ENCODE measurements at places on chromosomes 12 and 14.
A peak's percentile ranks its signal among the peaks of the same experiment; 100 is the strongest.

DNA sequence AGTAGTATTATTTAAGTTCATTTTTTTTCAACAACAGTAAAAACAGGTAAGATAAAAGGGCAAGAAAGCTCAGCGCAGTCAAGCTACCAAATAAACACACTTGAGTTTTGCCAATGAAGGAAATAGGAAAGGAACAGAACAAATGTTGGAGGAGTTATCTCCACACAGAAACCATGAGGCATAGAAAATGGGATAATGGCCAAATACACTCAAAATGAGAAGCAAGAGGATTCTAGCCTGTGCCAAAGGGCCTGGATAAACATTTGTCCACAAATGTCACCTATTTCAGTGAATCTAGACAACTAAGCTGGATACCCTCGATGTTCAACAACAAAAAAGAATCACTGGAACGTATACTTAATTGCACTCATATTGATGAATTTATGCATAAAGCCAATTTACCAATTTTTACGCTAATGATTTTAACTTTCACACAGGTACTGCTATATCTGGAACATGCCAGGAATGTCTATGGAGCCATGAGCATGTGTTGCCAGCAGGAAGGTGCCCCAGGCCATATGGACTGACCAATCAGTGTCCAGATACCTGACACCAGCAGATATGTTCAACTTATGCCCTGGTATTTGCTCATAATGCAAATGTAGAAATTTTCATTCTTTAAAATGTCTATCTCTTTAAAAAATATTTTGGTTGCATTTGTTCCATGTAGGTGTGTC lies 21.1 kb downstream of the ST8SIA1 start:
- no peak for DNase-seq

DNA sequence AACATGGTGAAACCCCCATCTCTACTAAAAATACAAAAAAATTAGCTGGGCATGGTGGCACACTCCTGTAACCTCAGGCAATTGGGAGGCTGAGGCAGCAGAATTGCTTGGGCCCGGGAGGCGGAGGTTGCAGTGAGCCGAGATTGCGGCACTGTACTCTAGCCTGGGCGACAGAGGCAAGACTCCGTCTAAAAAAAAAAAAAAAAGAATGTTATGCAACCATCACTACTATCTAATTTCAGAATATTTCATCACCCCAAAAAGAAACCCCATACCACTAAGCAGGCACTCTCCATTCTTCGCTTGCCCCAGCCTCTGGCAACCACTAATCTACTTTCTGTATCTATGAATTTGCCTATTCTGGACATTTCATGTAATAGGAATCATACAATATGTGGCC lies 68.8 kb upstream of the AMN start:
- DNase-seq, result peak; percentile 54

DNA sequence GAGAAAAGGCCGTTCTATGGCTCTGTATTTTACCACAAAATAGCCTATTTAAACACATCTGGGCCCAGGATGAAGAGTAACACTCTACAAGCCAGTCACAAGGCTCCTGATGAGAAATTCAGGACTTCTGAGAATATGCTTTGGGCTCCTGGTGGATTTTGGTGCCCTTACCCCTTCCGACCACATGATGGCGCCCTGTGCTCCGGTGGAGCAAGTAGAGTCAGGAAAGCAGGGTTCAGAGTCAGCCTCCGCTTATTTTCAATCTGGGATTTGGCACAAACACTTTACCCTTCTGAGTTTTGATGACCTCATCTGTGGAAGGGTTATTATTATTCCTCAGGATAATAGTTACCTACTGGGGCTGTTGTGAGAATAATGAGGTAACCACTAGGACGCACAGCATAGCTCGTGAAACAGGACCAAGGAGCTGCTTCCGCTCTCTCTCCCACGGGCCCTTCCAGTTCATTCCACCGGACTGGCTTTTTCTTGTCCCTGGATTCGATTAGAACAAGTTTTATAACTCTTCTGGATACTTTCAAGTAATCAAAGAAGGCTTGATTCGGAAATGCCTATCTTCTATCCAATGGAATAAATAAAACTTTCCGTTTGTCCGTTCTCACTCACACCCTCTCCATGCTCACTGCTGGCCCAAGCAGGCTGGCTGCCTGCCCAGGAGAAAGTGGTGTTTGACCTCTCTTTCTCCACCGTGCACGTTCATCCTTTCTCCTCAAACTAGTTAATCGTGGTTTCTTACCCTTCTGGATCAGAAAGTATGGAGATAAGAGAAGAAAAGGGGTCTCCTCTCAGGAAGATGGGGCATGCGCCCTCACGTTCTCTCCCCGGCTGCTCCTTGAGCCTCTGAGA lies 104.6 kb downstream of the GALC start:
- peak; percentile 17 for DNase-seq

DNA sequence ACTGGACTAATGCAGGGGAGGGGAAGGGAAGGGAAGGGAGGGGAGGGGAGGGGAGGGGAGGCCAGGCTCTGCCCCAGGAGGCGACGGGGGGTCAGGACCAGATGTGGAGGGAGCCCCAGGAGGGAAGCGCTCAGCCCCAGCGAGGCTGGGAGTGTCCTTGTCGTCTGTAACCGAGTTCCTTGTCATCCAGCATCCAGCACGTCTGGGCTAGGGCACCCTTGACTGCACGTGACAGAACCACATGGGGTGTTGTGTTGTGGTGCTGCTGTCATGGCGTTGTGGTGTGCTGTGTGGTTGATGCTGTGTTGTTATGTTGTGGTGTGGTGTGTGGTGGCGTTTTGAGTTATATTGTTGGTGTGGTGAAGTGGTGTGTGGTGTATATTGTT lies 28.4 kb upstream of the SFSWAP start:
- peak; percentile 6 for DNase-seq

DNA sequence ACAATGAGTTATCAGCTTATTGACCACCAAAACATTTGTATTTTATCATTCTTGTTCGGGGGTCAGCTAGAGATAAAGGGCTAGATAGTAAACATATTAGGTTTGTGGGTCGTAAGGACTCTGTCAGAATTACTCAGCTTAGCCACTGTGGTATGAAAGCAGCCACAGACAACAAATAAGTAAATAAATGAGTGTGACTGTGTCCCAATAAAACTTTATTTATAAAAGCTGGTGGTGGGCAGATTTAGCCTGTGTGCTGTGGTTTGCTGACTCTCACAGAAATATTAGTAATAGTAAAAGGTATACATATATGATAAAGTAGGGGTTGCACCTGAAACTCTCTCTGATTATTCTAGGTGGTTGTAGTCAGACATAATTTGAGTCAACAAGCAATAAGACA lies 56.1 kb downstream of the TPH2 start:
- no peak for DNase-seq

- DNase-seq, result no peak
These were observed 26.1 kb upstream of the RTRAF start for GRCh38 chr14:51963286-51963685.
